ENCODE measurements at places on chromosomes 4 and X.

DNA sequence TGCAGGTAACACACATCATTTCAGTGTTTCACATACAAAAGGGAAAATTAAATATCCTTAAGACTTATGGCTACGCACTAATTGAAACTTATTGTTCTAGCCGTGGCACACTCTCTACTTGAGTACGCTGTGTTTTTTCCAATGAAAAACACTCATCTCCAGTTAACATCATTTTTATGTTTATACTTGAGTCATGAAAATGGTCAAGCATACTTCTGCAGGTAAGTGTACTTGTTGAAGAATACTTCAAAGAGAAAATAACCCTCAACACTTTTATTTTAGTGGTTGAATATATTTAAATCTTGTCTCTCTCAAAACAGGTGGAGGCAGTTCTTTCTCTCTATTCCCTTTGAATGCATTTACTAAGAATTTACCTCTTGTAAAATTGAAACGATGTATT, 538.7 kb upstream of the PCDH7 start:
- no peak for DNase-seq

DNA sequence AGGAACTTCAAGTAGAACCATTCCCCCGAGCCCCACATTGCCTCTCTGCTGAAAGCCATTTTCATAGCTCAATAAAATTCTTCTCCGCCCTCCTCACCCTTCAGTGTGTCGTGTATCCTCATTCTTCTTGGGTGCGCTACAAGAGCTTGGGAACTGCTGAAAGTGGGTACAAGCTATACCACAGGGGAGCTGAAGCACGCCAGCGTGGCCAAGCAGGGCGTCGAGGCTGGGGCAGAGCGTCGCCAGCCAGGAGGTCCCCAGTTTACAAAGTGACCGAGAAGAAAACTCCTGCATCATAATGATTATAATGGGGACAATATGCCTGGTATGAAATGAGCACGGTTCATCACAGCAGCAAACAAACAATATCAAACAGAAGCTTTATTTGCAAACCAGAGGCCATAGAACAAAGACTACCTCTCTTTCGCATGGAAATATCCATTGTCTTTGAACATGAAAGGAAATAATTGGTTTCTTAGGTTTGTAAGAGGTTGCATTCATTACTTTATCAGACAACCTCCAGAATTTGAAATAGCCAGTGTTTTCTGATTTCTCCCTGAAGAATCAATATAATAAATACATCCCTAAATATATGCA, 34.3 kb downstream of the RELL1 start:
- DNase-seq: no peak

DNA sequence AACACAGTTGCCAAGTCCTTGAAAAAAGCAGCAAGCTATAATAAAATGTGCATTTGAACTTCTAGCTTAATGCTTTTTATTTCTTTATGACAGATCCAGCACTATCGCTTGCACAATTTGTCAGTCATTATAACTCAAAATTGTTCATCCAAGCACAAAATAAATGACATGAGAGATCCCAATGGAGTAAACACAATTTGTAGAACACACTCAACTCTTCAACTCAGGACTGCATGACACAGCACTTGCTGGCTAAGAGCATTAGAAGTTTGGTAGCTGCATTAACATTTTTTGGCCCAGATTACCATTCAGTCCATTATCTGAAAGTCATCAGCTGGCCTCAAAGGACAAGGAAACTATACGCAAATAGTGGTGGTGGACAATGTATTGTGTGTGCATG, 530.1 kb downstream of the INPP4B start:
- no peak for DNase-seq

DNA sequence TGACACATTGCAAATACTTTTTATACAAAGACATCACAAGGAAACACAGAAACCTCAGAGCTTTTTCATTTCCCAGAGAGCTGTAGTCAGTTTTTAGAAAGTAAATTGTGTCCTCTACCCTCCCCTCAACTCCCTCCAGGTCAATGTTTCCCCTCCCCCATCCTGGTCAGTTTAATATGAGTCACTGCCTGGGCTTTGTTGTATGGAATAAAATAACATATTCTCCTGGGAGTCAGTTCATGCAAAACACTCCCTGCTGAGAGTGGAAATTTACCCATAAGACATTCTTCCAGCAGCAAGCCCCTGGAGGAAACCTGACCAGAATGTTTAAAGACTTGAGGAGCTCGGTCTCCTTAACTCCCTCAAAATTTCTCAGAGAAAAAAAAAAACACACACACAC, 270.1 kb upstream of the LDB2 start:
- no peak for DNase-seq
